AG10803 (cell line): ENCODE measurements at places on chromosomes 3 and 15.

- peak; percentile 79 for DNase-seq
Observed at GRCh38 chr3:99878005-99878404, 60.3 kb downstream of the CMSS1 start.

GRCh38 chr15:66714543-66714981 is 12.5 kb downstream of the SMAD6 start:
- DNase-seq: peak; percentile 65

- no peak for DNase-seq
Observed at GRCh38 chr3:97421565-97421964, 343.0 kb upstream of the ARL6 start.

DNA sequence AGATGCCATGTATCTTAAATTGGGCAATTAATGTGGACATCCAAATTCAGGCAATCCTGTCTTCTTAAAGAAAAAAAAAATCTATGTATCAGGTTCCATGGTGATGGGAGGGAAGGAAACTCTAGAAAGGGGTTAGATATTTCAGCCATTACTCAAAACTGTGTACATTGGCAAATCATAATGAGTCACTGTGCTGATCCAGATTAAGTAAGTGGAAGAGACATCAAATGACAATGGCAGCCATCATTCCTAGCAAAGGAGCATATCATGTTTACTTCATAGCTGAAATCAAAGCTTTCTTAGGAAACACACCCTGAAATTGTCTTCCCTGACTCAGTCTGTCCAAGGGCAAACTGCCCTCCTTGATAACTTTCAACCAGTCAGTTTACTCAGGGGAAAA is 713.3 kb upstream of the GBE1 start:
- DNase-seq: no peak

DNA sequence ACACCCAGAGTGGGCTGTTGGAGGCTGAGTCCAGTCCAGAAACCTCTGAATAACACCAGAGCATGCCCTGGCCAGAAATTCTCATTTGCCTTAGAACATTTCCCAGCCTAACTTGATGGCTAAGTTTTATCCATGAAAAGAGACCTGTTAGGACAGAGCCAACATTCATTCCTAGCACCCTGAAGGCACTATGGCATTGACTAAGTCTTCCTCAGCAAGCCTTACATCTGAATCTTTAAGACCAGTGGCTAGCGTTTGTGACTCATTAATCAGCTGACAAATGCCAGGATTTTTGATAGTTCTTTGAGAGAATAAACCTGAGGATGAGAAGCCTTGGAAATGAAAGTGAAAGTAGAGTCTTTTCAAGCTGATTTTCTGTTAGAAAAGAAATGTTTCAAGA is 1087.1 kb upstream of the ALCAM start:
- peak; percentile 40 for DNase-seq

DNA sequence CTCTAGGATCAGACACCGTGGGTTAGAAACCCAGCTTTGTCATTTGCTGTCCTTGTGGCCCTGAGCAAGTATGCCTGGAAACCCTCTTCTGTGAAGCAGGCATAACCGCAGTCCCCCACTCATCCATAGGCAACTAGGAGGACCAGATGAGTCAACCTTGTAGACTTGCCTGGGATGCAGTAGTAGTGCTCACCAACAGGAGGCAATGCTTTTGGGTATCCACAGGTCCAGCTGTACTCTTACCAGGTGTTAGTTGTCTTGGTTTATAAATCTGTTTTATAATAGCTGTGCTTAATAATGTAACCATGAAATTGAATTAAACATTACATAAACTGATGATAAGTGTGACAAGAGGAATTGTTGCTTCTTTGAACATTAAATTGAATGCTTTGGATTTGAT is 389.3 kb downstream of the IL20RB start:
- no peak for DNase-seq
